Activated CD8-positive, alpha-beta T cell treated with anti-CD3 and anti-CD28 coated beads, Interleukin-2, amount 10 ng/mL, durations not matched to agents 7 days and 5 days (primary cell): ENCODE measurements at places on chromosomes 7 and 10. TPM values are rescaled to one million over a fixed set of nuclear protein-coding genes. Genes with fewer than 3 reads are reported as not detected.

Gene NANOS1
- 0.13 TPM for total RNA-seq

Gene PRKCQ
- total RNA-seq, result 60.1 TPM

Gene AASS
- 0.52 TPM for total RNA-seq

Gene ZCCHC24
- total RNA-seq, result 1.7 TPM

Gene YWHAG
- total RNA-seq, result 79.3 TPM

Gene NEUROG3
- not detected for total RNA-seq

Gene LIPJ
- total RNA-seq, result not detected

Gene LRIT1
- total RNA-seq, result not detected

Gene GCK
- total RNA-seq, result not detected

Gene CHST3
- not detected for total RNA-seq

Gene SLC16A9
- 0.08 TPM for total RNA-seq

DNA sequence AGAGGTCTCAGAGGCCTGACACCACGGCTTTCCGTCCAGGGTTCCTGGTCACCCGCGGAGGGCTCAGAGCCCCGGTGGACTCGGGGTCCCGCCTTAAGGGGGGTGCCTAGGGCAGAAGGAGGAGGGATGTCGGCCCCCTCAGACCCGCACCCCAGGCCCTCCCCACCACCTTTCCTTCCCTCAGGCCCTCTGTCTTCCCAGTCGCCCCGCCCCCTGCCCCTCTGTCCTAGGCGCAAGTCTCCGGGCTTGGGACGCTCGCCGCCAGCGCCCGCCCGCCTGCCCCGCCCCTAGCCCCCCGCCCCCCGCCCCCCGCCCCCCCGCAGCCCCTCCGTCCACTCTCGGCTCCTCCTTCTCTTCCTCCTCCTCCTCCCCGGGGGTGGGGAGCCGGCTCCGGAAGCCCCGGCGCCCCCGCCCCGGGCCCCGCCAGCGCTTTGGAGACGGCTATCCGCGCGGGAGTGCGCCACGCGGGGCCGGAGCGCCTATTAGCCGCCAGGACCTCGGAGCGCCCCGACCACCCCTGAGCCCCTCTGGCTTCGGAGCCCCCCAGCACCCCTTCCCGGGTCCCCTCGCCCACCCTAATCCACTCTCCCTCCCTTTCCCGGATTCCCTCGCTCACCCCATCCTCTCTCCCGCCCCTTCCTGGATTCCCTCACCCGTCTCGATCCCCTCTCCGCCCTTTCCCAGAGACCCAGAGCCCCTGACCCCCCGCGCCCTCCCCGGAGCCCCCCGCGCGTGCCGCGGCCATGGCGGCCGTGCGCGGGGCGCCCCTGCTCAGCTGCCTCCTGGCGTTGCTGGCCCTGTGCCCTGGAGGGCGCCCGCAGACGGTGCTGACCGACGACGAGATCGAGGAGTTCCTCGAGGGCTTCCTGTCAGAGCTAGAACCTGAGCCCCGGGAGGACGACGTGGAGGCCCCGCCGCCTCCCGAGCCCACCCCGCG, at the start of gene AEBP1:
AEBP1 (plus strand) TSS at position 423 of the 937 bp plus-strand sequence; CDS start at position 744, 321 bp downstream.
- peak; percentile 49 for DNase-seq

DNA sequence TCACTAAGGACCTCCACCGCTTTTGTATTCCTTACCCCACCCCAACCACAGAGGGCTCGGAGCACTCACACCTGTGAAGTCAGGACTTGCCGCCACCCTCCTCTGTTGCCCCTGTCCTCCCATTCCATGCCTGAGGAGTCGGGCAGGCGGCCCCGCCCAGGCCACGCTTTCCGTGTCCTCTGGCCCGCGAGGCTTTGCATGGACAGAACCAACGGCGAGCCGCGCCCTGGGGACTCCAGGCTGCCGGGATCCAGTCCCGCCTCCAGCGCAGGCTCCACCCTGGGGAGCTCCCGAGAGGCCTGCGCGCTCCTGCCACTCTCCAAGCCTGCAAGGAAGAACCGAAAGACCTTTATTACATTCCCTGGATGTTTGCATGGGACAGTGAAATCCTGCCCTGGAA, 366.4 kb upstream of the POM121L12 start:
- no peak for DNase-seq

- DNase-seq, result no peak
These were observed 25.2 kb upstream of the PLCE1 start for GRCh38 chr10:93968540-93968945.

- no peak for DNase-seq
These were observed 19.7 kb upstream of the SLC18A2 start for GRCh38 chr10:117221156-117221711.

GRCh38 chr7:104206841-104207240, 972 bp downstream of the ORC5 start:
- DNase-seq, result no peak

DNA sequence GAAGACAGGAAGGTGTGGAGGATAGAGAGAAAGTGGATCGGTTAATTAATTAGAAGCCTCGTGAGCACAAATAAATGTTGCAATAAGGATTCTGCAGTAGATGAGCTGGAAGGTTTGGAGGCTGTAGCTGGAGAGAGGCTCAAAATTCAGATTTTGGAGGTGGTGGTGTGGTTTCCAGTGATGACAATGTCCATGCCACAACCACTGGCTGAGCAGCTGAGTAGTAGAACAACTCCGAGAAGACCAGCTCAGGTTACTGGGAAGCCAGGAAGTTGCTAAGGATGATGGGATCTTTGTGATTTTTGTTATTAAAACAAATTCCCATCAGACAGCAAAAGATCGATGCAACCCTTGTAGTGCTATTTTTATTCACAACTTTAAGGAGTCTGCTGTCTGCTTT, 7.7 kb downstream of the SLC26A4 start:
- DNase-seq, result no peak

DNA sequence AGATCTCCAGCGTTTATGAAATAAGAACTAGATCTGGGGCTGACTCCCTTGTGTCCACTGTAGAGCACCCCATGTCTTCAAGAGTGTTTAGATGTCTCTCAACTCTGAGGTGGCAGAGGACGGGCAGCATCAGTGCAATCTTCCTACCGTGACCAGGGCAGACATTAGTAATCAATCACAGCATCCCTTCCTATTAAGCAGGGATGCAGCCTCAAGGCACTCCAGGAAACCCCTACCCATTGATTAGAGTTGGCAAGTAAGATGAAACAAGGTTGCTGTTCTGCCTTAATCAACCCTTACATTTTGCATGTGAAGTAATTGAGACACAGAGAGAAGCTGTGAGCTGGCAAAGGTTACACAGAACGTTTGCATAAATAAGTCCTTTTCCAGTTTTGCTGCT, 283.7 kb upstream of the ZMIZ1 start:
- DNase-seq, result no peak

- no peak for DNase-seq
These were observed 355.6 kb downstream of the RNLS start for GRCh38 chr10:88227342-88228018.

GRCh38 chr7:121395494-121395960, 581 bp downstream of the FAM3C start:
- peak; percentile 59 for DNase-seq

- DNase-seq, result no peak
These were observed 28.7 kb downstream of the PRF1 start for GRCh38 chr10:70573599-70574506.

DNA sequence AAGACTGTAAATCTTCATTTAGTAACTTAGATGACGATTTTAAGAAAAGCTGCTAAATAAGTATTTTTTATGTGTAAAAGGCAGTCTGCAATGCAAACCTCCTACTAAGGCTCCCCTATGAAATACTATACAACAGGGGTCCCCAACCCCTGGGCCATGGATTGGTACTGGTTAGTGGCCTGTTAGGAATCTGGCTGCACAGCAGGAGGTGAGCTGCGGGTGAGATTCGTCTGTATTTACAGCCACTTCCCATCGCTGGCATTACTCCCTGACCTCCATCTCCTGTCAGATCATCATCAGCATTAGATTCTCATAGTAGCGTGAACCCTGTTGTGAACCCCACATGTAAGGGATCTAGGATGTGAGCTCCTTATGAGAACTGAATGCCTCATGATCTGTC, 580.4 kb downstream of the MAGI2 start:
- no peak for DNase-seq

DNA sequence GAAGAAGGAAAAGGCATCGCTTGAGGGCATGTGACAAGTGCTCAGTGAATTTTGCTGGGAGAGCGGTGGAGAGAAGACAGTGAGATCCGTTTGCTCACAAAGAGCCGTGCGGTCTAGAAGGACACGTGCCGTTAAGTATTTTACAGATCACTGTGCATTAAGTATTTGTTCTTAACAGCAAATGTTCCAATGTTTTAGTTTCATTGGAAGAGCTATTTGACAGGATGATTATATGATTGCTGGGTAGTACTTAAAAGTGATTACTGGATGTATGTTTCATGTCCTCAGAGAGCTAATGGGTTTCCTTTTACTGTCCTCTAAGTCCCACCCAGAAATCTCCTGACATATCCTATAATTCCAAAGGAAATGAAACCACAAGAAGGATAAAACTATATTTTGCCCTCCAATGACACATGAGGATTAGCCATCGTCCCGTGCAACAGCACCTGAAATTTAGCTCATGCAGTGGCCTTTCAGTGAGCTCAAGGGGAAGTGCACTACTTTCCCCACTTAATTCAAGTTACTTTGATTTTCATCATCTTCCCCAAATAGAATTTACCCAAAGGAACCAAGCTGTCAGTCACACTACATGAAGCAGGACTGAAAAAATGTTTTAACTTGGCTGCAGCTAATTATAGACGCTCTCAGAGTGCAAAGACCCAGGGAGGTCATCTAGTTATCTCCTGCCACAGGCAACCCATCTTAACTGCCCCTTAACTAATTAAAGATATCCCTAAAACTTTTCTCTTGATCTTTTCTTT, 80.3 kb downstream of the KLF6 start:
- no peak for DNase-seq
